ENCODE measurements at places on chromosomes 4 and X.
A peak's percentile ranks its signal among the peaks of the same experiment; 100 is the strongest.

DNA sequence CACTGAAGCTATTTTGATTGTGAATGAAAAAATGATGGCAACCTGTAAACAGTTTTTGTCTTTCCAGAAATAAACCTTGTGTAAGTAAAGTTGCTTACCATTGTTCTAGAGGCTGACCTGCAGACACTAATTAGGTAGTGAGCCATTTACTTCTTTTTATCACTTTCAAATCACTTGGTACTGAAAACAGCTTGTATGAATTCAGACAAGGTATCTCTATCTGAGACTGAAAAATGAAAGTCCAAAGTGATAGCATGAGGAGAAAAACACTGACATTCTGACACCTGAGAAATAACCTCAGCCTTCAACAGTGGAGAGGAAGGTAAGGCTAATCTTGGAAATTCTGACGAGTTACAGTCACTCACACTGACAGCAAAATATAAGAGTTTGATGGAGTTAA, 238.8 kb downstream of the GPC3 start:
- no peak for DNase-seq

- peak; percentile 47 for DNase-seq
Measured at GRCh38 chr4:108072300-108072699, 82.6 kb downstream of the HADH start.

- no peak for DNase-seq
Measured at GRCh38 chr4:90226734-90227133, 99.5 kb downstream of the CCSER1 start.

DNA sequence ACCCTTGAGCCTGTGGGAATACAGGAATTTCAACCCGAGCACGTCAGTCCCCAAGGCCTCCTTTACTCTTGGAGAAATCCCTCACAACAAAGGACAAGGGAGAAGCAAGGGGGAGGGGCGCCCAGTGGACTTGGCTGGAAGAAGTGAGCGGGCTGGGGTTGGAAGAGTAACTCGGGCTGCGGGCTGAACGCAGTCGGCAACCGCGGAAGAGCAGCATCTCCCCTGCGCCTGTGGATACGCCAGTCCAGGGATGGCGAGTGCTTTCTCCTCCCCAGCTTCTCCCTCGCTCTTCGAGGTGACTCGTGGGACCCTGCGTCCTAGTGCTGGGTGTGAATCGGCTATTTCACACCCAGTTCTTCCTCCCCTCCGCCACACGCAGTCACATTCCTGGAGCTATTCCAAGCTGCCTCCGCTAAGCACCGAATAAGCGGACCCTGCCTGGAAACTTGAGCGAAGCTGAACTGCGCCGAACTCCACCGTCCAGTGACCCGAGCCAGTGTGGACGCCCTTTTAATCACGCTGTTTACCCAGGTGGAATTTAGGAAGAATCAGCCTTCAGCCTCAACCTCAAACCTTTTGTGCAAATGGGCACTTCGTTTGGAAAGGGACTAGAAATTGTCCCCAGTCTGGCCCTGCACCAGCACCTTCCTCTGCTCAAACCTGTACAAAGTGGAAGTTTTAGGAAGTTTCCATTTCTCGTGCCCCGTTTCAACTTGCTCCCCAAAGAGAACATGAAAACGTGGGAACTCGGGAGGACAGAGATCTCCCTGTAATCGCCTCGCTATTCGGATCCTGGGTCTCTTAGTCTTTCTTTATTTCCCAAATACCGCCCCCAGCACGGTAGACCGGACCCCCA, 64.3 kb upstream of the WDR17 start:
- no peak for DNase-seq

All from NCI-H510A (cell line).